OCI-LY7 (cell line): ENCODE measurements at places on chromosomes 12 and 14.
A peak's percentile ranks its signal among the peaks of the same experiment; 100 is the strongest.

- no peak for DNase-seq
These were observed 38.3 kb upstream of the LTA4H start for GRCh38 chr12:96073346-96074330.

- no peak for DNase-seq
These were observed 98.6 kb downstream of the C12orf50 start for GRCh38 chr12:87930627-87931026.

GRCh38 chr14:63474111-63474510, 69.1 kb downstream of the PPP2R5E start:
- no peak for DNase-seq

- DNase-seq, result no peak
These were observed 6.7 kb upstream of the SSPN start for GRCh38 chr12:26188641-26189040.

- DNase-seq, result no peak
These were observed 7.3 kb downstream of the IFFO1 start for GRCh38 chr12:6548556-6548955.

DNA sequence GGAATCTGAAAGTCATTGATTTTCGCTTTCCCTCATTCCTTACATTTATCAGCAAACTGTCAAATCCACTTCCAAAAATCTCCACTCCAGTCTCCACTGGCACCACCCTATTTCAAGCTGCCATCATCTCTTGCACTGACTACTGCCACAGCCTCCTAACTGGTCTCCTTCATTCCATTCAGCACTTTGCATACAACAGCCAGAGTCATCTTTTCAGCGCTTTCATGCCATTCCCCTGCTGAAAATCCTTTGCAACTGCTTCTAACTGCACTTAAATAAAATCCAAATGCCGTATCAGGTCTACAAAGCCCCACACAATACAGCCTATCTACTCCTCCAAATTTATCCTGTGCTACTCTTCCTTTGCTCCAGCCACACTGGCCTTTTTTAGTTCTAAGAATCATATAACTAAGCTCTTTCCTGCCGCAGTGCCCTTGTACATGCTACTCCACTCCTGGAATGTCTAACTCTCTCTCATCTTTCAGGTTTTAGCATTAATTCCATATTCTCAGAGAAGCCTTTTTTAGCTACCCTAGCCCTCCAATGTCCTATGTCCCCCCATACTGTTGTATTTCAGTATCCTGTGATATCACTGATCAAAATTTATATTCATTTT, 21.6 kb downstream of the FERMT2 start:
- no peak for DNase-seq

GRCh38 chr14:97280526-97280925, 483.3 kb downstream of the VRK1 start:
- no peak for DNase-seq

DNA sequence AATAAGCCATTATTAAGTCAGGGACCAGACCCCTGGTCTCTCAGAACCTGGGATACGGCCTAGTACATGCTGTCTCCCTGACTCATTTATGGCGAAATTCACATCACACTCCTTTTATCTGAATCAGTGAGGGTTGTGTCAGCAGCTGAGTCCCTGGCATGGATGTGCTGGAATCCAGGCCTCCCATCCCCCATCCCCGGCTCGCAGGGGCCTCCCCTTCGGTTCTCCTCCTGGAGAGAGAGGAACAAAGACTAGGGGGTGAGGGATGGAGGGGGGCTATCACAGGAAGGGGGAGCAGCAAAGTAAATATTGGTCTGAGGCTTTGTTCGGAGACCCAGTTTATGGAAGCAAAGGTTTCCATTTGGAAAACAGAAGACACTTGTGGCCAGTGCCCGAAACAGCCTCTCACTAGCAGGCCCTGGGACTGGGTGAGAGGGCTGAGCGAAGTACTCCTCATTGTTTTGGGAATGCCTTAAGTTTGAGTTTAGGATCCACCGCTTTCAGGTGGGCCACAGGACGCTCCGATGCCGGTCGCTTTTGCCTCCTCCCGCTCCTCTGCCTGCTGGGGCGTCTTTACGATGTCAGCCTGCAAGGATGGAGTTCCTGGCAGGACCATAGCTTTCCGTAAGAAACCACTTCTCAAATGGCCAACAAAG, 145.0 kb downstream of the PRKCH start:
- DNase-seq, result no peak

DNA sequence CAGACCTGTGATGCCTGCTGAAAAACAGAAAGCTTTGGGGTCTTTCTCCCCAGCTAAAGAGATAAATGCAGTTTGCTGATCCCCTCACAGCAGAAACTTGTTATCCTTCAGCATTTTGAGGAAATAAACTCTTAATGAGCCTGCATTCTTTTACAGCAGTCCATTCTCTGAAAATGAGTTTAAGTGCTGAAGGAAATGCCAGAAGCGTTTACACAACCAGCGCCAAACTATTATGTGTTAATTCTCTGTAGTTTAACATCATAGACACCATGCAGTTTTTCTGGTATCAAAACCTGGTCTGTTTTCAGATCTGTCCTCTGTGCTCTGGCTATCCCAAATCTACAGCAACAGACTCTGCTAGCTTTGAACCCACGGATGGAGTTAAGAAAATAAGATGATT, 291.3 kb downstream of the NPAS3 start:
- DNase-seq, result no peak

- no peak for DNase-seq
These were observed 87.9 kb downstream of the GAS2L3 start for GRCh38 chr12:100661300-100661951.

GRCh38 chr12:2555487-2556082, 239.2 kb upstream of the FKBP4 start:
- DNase-seq, result no peak

GRCh38 chr12:68428211-68428610, 96.0 kb upstream of the MDM1 start:
- no peak for DNase-seq

DNA sequence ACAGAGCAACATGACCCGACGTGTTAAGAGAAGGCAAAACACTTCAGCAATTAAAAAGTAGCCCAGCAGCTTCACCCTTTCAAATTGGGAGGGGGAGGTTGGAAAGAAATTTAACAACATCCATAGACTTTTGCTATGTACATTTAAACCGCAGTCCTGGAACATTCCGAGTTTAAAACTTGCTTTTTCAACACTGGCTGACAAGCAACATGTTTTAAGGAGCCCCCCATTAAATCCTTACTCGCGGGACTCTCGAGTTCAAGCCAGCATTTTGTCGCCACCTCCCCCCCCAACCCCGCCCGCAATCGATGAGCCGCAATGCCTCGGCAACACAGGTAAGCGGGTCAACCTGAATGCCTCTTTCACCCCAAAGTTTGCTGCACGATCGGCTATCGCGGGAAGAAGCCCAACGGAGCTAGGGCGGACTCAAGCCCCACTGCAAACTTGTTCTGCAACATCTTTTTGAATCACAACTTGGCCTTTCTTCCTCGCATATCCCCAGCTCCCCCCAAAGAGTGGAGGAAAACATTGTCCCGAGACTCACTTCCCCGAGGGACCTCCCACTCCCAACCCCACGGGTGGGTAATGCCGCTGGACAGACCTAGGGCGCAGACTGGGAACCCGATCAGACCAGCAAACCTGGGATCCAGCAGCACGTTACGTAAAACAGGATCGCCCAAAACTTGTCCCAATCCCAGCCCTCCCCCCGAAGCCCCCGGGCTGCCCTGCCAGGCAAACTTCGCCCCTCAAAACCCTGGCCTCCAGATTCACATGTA, 777 bp downstream of the ZFP36L1 start:
- DNase-seq, result peak; percentile 61

GRCh38 chr14:93042968-93043940, 72.5 kb downstream of the ITPK1 start:
- no peak for DNase-seq

DNA sequence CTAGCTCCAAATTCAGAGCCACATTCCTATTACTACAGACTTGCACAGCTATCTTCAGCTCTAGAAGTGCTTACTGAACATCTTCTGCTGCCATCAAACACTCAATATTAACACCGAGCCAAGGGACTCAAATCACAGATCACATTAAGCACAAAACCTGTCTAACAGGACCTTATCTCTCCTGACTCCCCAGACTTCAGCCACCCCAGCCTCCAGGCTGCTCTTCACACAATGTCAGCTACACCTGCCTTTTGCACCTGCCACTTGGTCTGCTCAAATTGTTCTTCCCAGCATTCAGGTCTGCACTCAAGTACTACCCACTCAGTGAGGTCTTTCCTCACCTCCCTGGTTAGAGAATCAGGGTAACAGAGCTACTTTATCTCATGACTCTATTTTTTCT, 57.1 kb downstream of the GALC start:
- DNase-seq, result no peak

DNA sequence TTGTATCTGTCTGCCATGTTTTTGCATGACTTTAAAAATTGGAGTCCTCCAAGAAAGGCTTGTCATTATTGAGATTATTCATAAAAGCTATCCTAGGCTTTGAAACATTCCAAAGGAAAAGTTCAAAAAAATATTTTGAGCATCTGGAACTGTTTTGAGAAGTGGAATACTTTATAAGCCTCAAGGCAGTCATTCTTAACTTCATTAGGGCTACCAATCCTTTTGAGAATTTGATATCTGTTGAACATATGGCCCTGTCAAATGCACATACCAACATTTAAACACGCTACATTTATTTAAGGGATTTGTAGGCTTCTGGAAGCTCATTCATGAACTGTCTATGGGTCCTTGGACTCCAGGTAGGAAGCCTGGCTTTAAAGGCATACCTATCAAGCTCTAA, 77.0 kb downstream of the TMEM117 start:
- DNase-seq, result no peak

GRCh38 chr14:53890611-53891101, 66.0 kb downstream of the BMP4 start:
- DNase-seq, result no peak

- no peak for DNase-seq
These were observed 807.8 kb downstream of the AACS start for GRCh38 chr12:125873016-125873415.

- DNase-seq, result no peak
These were observed 33.0 kb downstream of the FRMD6 start for GRCh38 chr14:51684760-51685159.

GRCh38 chr12:91863702-91864101, 281.9 kb downstream of the BTG1 start:
- no peak for DNase-seq

- DNase-seq, result peak; percentile 33
These were observed 72.9 kb upstream of the LTA4H start for GRCh38 chr12:96108321-96108720.

DNA sequence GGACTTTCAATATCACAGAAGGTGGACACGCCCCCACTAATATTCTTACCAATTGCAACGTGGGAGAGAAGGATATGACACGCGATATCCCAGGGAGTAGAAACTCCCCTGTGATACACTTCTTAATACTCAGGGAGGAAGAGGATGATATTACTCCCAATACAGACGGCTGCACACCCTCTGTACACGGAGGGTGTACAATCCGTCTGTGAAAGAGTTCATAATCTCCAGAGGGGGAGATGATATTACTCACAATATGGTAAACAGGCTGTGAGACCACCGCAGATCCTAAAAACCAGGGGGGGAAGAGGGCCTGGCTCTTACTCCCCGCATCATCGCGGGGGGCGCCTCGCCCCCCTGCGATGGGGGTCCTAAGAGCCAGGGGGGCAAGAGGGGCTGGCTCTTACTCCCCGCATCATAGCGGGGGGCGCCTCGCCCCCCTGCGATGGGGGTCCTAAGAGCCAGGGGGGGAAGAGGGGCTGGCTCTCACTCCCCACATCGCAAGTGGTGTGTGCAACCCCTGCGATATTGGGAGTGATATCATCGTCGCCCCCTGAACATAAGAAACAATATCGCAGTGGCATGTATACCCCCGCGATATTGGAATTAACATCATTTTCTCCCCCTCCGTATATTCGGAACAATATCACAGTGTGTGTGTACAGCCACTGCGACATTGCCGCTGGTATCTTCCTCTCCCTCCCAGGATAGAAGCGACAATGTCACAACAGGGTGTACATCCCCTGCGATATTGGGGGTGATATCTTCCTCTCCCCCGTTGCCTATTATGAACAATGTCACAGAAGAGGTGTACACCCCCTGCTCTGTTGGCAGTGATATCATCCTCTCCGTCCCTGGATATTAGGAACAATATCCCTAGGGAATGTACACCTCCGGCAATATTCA, 8.9 kb upstream of the CLEC6A start:
- DNase-seq, result no peak

- no peak for DNase-seq
These were observed 21.2 kb upstream of the CDKL1 start for GRCh38 chr14:50417853-50418252.

DNA sequence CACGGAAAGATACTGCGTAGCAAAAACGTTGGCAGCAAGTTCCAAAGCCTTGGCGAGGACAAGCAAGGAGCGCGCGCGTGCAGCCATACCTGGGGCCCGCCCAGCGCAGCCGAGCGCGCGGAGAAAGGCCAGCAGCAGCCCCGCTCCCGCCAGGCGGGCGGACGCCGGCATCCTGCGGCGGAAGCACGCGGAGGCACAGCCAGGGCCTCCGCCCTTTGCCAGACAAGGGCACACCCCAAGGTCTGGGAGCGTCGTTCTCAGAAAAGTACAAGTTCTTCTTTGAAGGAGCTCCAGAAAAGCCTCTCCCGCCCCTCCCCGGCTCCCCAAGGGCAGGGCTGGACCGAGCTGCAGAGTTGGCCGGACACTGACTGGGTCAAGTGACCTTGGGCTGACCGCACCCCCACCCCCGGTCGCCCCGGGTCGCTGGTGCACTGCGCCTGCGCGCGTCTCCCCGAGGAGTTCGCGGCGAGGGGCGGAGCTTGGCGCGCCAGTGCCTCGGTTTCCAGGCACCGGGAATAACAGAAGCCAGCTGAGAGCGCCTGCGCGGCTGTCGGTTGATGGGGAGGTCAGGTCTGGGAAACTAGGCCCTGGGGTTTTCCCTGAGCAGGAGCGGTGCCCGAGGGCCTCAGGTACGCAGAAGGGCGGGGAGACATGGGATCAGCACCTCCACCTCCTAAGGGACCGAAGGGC, at the start of gene ZC2HC1C:
Gene ZC2HC1C (plus strand): TSS at position 521 of the 690 bp plus-strand sequence. CDS start 933 bp downstream, outside the sequence.
- DNase-seq, result peak; percentile 86

DNA sequence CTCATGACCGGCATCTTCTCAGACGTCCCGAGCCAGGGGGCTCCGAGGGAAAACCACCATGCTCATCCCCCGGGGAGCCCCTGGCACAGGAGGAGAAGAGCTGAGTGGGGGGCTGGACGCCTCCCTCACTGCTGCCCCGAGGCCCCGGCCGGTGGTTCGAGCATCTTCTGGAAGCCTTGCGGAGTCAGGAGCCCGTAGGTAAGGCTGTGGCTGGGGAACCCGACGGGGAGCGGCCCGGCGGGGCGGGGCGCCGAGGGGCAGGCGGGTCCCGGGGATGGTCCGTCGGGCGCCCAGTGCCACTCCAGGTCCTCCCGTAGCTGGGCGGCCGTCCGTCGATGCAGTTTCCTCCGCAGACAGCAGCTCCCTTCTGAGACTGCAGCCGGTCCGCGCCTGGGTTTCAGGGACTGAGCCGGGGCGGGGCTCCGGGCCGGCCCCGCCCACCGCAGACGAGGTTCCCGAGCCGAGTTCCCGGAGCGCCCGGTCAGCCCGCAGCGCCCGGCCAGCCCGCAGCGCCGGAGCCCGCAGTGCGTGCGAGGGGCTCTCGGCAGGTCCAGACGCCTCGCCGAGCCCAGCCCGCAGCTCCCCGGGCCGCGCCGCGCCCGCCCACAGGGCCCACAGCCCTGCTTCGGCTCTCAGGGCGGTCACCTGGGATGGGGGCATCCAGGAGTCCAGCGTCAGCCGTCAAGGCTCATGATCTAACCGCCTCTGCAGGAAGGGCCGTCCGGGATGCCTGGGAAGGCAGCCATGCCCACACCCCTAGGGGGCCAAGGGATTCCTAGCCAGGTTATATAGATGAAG, at the start of gene PGF:
Gene PGF (minus strand): TSS at position 369 of the 798 bp plus-strand sequence. CDS start 355 bp downstream, at position 14.
- no peak for DNase-seq
